ENCODE measurements at places on chromosomes 5 and 9. TPM values are rescaled to one million over a fixed set of nuclear protein-coding genes. Genes with fewer than 3 reads are reported as not detected.

The TMC1 gene
- total RNA-seq = not detected

The TMEFF1 gene
- total RNA-seq = not detected

The CARD6 gene
- total RNA-seq = 3.4 TPM

- no peaks in the 10 kb centered on the region for H3K36me3 ChIP-seq
- no peak overlapping the region for H3K27ac ChIP-seq
- no peak for DNase-seq
- H3K4me3 ChIP-seq = no peak overlapping the region
These were observed 604.6 kb upstream of the RGMB start for GRCh38 chr5:98168871-98169270.

The SMAD5 gene
- total RNA-seq = 19.5 TPM

The SPINK4 gene
- not detected for total RNA-seq

DNA sequence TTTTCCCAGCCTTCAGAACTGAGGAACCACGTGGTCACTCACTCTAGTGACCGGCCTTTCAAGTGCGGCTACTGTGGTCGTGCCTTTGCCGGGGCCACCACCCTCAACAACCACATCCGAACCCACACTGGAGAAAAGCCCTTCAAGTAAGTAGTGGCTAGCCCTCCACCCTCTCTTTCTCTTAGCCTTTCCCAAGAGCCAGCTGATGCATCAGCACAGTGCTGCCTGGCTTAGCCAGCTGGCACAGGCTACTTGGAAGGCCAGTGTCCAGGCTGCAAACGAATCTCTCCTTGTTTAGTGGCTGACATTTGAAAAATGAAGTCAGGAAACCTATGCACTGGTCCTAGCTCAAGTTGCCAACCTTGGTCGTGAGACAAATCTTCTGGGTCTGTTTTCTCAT, 91.1 kb downstream of the PRDM6 start:
- no peak for DNase-seq
- no peak overlapping the region for H3K4me3 ChIP-seq

DNA sequence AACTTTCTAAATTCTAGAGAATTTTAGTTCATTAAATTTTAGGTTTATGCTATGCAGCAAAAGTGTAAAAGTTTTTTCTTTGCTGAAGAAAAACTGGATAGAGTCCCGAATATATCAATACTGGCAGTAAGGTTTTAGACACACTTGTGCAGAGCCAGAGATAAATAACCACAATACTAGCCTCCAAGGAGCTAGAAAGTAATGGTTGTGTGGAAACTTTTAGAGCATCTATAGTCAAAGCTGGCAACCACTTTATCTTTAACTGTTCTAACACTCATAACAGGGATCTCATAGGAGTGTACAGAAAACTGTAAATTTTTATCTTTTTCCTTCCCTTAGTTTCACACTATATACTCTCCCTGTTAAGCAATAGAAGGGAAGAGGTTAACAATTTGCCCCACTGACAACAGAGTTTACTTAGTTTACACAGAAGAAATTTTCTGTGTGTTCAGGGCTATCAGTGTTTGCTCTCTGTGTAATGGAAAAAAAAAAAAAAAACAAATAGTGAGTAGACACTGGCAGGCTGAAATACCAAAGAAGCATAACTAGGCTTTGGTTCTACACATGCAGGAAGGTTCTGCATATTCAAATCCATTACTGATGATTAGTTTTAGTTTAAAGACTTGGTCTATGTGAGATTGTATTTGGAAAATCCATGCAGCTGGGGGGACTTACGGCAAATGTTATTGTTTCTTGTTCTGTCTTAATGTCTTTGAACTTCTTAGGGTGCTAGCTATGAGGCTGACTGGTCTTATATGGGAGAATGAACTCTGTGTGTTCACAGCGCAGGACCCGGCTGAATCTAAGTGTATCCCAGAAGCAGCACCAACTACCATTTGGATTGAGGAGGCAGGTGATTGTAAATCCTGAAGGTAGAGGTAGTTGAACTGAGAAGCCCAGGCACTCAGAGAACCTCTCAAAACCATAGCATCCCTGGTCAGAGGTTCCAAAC, 187.6 kb downstream of the PCSK1 start:
- H3K36me3 ChIP-seq = no peaks in the 10 kb centered on the region
- no peak overlapping the region for H3K27ac ChIP-seq
- peaks cover 7% of the 10 kb centered on the region for H3K27me3 ChIP-seq
- H3K4me1 ChIP-seq = no peaks in the 10 kb centered on the region
- H3K4me3 ChIP-seq = no peak overlapping the region
- DNase-seq = no peak
